ENCODE measurements at places on chromosomes 5 and 9.

DNA sequence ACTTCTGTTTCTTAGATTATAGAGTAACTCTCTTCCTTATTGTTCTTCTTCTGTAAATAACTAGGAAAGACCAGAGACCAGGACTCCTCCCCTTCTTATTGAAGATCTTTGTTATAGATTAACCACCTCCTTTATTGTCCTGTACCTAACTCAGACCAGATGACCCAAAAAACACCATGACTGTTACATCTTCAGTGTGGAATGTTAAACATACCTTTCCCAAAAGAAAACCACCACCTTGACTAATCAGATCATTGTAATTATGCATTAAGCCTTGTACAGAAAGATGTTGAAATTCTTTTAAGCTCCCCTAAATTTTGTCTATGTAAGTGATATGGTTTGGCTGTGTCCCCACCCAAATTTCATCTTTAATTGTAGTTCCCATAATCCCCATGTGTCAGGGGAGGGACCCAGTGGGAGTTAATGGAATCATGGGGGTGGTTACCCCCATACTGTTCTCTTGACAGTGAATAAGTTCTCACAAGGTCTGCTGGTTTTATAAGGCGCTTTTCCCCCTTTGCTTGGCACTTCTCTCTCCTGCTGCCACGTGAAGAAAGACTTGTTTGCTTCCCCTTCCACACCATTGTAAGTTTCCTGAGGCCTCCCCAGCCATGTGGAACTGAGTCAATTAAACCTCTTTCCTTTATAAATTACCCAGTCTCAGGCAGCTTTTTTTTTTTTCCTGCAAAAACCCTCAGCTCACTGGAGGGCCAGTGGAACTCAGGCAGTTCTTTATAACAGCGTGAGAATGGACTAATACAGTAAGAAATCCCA is 26.3 kb downstream of the ARSB start:
- DNase-seq: no peak

- no peak for DNase-seq
Observed at GRCh38 chr5:154829589-154830218, 20.7 kb downstream of the FAXDC2 start.

DNA sequence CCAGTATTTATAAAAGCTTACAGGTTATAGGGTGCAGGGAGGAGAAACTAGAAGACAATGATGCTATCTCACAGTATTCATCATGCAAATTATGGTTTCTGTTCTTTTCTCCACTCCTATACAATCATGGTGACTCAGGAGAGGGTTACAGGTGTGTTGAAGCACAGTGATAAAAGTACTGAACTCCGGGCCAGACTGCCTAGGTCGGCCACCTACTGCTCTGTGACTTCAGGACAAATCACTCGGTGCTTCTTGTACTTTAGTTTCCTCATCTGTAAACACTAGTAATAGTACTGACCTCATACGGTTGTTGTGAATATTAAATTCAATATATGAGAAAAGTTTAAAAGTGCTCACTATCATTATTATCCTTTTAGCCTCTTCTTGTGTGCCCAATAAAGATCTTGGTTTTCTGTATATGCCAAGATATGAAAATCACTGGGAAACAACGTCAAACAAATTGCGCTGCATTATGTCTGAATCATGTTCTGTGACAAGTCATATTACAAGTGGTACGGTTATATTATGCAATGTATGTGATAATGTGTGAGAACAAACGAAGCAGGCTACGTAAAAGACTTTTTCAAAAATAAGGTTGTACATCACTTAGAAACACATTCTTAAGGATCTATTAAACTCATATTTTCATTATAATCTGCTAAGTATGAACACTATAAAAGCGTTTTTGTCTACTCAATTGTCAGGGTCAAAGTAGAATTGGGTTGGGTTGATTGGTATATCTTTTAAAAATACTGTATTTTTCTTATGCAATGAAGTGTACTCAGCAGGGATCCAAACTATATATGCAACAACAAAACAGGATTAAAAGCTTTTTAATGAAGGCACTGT is 153.3 kb downstream of the EFNA5 start:
- no peak for DNase-seq

GRCh38 chr9:28832168-28832770 is 1259.0 kb upstream of the C9orf72 start:
- no peak for DNase-seq

- DNase-seq: no peak
Observed at GRCh38 chr9:91341749-91342148, 20.0 kb downstream of the AUH start.

GRCh38 chr9:129560881-129561306 is 60.0 kb downstream of the C9orf50 start:
- DNase-seq: no peak

DNA sequence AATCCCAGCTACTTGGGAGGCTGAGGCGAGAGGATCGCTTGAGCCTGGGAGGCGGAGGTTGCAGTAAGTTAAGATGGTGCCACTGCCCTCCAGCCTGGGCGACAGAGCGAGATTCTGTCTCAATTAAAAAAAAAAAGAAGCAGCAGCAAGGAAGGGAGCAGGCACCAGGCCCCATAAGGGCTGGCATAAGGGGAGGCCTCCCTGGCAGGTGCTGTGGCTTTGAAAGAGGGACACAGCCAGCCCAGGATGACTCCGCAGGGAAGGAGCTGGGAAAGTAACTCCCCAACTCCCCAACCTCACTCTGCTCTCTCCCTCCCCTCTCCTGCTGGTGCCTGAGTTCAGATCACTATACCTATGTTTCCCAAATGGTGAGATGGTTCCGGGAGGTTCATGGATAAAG is 70.1 kb downstream of the NDFIP1 start:
- no peak for DNase-seq

- DNase-seq: no peak
Observed at GRCh38 chr9:125739436-125739835, 7.7 kb upstream of the PBX3 start.

DNA sequence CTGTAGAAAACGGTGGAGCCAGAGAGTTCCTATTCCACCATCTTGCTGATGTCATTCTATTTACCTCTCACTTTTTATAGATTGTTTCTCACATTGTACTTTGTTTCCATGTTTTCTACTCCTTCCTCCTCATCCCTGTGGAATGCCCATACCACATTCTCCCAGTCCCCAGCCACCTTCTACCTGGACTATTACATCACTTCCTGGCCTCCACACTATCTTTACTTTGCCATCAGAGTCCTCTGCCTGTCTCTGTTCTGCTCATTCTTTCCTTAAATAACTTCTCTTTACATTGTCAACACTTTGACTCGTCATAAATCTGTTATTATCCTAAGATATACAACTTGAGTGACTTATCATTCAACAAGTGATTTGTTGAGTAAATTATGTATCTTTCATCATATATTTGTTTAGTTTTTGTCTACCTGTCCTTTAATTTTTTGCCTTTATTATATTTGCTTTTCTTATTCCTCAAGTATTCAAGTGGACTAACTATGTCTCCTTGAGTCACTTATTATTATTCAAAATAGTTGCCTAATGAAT is 182.5 kb downstream of the ADGRV1 start:
- no peak for DNase-seq

- DNase-seq: no peak
Observed at GRCh38 chr5:126816649-126817048, 39.7 kb downstream of the LMNB1 start.

DNA sequence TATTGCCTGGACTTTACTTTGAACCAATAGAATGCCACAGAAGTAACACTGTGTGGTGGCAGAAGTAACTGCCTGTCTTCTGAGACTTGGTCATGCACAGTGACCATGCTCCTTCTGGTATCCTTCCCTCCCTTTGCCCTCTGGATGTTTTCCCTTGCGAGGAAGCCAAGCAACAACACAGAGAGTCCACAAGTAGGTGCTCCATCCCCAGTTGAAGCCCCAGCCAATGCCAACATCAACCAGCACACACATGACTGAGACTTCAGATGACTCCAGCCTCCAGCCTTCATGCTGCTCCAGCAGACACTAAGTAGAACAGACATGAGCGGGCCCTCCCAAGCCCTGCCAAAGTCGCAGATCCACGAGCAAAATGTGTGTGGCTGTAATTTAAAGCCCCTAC is 129.6 kb downstream of the EPB41L4A start:
- DNase-seq: no peak

GRCh38 chr5:145243016-145243415 is 592.1 kb downstream of the PRELID2 start:
- no peak for DNase-seq

GRCh38 chr9:114850871-114851270 is 45.0 kb upstream of the TNFSF15 start:
- peak; percentile 15 for DNase-seq

GRCh38 chr5:90644132-90644531 is 85.5 kb downstream of the ADGRV1 start:
- no peak for DNase-seq

DNA sequence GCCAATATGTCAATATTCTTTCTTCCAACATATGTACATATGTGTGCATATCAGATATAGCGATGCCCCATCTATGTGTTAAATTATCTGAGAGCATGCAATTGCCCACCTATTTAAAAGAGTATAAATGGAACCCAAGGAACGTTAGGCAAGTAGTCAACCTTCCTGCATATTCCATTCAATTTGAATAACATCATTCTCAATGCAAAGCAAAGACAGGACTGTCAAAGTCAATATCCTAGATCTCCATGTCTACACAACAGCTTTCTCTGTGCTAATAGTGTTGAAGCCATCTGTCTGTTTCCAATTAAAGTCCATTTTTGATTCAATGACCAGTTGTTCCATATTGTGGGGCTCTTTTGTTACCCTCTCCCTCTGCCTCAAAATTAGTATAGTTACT is 85.3 kb upstream of the COX7C start:
- DNase-seq: no peak

- no peak for DNase-seq
Observed at GRCh38 chr9:76516350-76516749, 57.4 kb downstream of the GCNT1 start.

DNA sequence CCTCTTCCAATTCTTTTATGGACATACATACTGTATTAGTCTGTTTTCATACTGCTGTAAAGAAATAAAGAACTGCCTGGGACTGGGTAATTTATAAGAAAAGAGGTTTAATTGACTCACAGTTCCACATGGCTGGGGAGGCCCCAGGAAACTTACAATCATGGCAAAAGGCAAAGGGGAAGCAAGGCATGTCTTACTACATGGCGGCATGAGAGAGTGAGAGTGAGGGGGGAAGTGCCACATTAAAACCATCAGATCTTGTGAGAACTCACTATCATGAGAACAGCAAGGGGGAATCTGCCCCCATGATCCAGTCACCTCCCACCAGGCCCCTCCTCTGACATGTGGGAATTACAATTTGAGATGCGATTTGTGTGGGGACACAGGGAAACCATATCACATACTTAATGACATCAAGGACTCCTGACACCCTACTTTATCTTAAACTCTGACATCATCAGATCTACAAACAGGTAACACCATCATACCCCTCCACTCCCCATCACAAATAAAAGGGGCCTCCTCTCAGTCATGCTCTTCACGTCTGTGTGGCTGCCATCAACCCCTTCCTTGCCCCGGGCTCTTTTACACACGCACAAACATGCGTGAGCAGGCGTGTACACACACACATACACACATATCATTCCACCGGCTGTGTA is 9.7 kb downstream of the ANKRD33B start:
- DNase-seq: no peak

DNA sequence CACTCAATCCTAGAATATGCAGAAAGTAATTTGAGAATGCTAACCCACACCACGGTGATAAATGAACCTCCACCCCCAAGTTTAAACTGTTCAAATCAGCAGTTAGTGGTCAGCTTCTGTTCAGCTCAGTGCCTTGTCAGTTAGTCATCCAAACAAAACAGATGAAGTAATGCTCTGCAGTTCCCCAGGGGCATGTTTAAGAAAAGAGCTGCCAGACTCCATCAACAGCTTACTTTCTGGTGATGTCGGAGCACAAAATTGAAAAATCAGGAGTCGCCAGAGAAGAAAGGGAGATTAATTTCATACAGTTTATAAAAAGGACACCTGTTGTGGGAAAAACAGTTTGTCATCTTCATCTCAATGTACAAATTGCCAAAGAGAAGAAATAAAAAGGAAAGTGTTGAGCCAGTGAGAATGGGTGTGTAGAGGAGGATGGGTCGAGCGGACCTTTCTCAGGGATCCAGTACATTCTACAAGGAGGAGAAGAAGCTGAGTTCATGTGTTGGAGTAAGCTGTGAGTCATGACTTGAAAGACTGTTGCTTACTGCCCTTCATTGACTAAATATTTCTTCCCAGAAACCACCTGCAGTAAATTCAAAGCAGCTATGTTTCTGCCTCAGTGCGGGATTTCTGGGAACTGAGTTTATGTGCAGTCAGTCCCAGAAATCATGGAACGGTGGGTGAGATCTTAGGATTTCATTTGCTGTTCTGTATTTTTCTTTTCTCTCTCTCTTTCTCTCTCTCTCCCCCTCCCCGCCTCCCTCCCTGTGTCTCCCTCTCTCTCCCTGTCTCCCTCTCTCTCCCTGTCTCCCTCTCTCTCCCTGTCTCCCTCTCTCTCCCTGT is 13.7 kb downstream of the TRIO start:
- DNase-seq: peak; percentile 99

DNA sequence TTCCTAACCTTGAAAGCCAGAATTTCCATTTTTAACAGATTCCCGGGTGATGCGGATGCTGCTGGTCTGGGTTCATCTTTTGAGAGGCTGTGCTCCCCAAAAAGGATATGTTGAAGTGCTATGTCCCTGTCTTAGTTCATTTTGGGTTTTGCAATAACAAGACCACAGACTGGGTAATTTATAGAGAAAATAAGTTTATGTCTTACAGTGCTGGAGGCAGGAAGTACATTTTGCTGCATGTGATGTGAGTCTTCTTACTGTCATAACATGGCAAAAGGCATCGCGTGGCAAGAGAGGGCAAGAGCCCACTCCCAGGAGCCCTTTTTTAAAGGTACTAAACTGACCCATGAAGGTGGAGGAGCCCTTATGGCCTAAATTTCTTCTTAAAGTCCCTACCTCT is 114.1 kb downstream of the DAPK1 start:
- no peak for DNase-seq

DNA sequence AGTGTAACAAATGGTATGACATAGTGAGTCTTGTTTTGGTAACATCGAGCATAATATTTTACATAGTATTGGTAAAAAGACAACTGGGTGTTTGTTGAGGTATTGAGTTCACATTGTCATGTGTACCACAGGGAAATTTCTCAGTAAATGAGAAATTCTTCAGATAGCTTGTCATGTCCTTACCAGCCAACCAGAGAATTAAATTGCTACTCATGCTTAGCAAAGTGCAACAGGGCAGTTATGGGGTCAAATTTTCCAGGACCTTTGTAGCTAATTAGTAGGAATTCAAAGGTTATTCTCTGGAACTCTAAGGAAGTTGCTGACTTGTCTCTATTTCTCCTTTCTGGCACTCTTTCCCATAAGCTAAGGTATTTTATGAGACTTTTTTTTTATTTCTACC is 595.7 kb downstream of the EFNA5 start:
- no peak for DNase-seq

DNA sequence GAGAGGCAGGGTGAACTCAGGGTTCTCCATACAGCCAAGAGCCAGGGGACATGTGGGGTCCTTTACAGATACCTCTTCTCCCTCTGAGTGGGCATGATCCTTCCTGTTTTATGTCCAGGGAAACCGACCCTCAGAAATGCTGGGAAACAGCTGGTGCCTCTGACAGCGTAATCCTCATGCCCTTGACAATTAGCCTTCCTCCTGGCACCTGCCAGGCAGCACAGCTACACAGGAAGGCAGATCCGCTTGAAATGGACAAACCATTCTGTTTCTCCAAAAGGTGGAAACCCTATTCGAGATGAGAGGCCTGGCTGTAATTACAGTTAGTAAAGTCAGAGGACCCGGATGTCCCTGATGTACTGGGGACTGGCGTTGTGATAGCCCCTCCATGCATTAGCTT is 7.2 kb downstream of the ERGIC1 start:
- DNase-seq: no peak
